K562 (cell line): ENCODE measurements at places on chromosomes 16 and 17. TPM values are rescaled to one million over a fixed set of nuclear protein-coding genes. Genes with fewer than 3 reads are reported as not detected.
A peak's percentile ranks its signal among the peaks of the same experiment; 100 is the strongest.

GRCh38 chr16:67718668-67719047, 458 bp downstream of the GFOD2 start:
- H3K27me3 ChIP-seq, result no peaks in the 10 kb centered on the region
- H3K36me3 ChIP-seq, result peaks cover 8% of the 10 kb centered on the region; the same call in 1 of the 3 replicates
- H3K4me3 ChIP-seq, result peak overlapping the region; percentile 94
- no peak for DNase-seq
- H3K4me1 ChIP-seq, result peaks cover 6% of the 10 kb centered on the region
- peak overlapping the region; percentile 93; the same call in 2 of the 3 replicates for H3K27ac ChIP-seq

GRCh38 chr17:29597361-29598172, 4.6 kb downstream of the ANKRD13B start:
- peaks cover 46% of the 10 kb centered on the region for H3K4me1 ChIP-seq
- no peak overlapping the region for H3K27ac ChIP-seq
- no peak overlapping the region for H3K4me3 ChIP-seq
- no peaks in the 10 kb centered on the region for H3K36me3 ChIP-seq

GRCh38 chr17:38857271-38857670, 3.8 kb upstream of the RPL23 start:
- H3K36me3 ChIP-seq, result peaks cover 10% of the 10 kb centered on the region
- DNase-seq, result no peak
- peaks cover 3% of the 10 kb centered on the region; the same call in 1 of the 3 replicates for H3K4me1 ChIP-seq
- H3K27ac ChIP-seq, result no peak overlapping the region

DNA sequence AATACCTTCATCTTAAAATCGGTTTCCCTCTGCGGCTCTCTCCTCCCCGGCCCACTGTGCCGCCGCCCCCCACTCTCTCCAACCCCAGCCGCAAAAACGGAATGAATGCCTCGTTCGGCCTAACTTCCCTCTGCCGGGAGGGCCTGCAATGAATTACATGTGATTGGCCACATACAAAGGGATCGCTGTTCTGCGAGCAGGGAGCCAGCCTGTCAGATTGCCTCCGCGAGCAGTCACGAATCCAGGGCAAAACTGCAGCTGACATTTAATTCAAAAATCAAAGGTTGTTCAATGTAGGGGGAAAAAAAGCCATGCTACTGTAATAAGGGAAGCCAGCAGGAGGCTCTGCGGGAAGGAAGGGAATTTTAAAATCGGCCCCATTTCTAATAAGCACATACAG, 84.9 kb downstream of the TBC1D16 start:
- H3K27ac ChIP-seq, result no peak overlapping the region
- H3K4me1 ChIP-seq, result peaks cover 45% of the 10 kb centered on the region
- no peak overlapping the region for H3K4me3 ChIP-seq
- no peak for DNase-seq
- H3K36me3 ChIP-seq, result no peaks in the 10 kb centered on the region
- H3K27me3 ChIP-seq, result peaks cover 93% of the 10 kb centered on the region

DNA sequence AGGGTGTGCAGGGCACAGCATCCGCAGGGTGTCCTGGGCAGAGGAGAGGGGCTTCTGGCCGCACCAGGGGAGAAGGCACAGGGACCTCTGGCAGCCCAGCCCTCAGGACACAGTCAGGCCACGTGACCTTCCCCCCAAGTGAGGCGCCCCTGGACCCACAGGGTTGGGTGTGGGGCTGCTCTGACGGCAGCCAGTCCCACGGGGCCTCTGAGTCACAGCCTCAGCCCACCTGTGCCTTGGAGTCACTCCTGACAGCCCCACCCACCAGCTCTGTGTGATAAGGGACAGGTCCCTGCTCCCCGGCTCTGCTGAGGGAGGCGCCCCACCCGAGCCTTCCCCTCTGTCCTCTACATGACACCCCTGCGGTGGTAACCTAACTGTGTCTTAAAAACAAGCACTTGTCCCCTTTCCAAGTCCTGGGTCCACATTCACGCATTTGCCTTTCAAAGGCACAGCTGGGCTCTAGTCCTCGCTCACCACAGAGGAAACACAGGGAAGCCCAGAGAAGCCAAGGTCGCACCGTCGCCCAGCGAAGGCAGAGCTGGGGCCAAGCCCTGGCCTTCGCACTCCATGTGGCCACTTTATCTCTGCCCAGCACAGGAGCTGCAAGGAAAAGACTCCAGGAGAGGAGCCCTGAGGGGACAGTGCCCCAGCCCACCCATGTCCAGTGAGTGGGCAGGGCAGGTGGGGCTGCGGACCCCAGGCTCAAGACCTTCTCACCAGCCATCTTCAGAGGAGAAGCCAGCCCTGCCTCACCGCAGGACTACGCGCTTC, 5.1 kb upstream of the NPTX1 start:
- peak; percentile 82 for DNase-seq
- no peak overlapping the region for H3K27ac ChIP-seq
- H3K4me3 ChIP-seq, result no peak overlapping the region
- H3K4me1 ChIP-seq, result peaks cover 45% of the 10 kb centered on the region
- peaks cover 82% of the 10 kb centered on the region for H3K27me3 ChIP-seq

The EMP2 gene
- 0.78 and 0.89 TPM in 2 replicates for polyA plus RNA-seq

The SALL1 gene
- polyA plus RNA-seq, result not detected in 2 replicates

DNA sequence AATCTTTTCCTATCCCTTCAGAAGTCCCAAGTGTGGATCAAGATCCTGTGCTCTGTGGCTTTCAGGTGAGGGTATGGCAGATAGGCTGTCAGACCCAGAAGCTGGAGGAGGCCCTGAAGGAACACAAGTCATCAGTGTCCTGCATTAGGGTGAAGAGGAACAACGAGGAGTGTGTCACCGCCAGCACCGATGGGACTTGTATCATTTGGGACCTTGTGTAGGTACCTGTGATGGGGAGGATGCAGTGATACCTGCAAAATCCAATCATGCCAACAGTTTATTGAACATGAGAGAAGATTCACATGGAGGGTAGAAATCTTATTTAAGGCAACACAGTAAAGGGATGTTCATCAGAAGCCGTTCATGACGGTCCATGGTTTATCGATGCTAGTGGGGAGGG, 10.0 kb upstream of the USP43 start:
- no peak overlapping the region for H3K4me3 ChIP-seq
- no peak overlapping the region for H3K27ac ChIP-seq
- no peaks in the 10 kb centered on the region for H3K36me3 ChIP-seq
- no peaks in the 10 kb centered on the region for H3K27me3 ChIP-seq
- no peak for DNase-seq

The TMC6 gene
- polyA plus RNA-seq, result 201 and 246 TPM in 2 replicates

The BEAN1 gene
- polyA plus RNA-seq, result not detected in 2 replicates

DNA sequence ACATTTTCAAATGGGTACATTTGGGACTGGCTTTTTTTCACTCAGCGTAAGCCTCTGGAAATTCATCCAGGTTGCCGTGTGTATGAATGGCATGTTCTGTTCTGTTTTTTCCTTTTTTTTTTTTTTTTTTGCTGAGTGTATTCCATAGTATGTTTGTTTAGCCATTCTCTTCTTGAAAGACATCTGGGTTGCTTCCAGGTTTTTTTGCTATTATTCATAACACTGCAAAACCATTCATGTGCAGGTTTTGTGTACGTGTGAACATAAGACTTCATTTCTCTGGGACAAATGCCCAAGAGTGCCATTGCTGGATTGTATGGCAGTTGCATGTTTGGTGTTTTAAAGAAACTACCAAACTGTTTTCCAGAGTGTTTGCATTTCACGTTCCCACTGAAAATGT, 335.9 kb upstream of the TNRC6C start:
- H3K4me1 ChIP-seq, result no peaks in the 10 kb centered on the region
- peaks cover 5% of the 10 kb centered on the region; the same call in 2 of the 3 replicates for H3K27me3 ChIP-seq
- H3K4me3 ChIP-seq, result no peak overlapping the region
- DNase-seq, result no peak
- no peak overlapping the region for H3K27ac ChIP-seq
- no peaks in the 10 kb centered on the region for H3K36me3 ChIP-seq

GRCh38 chr16:85289760-85290625, 177.7 kb upstream of the CIBAR2 start:
- no peaks in the 10 kb centered on the region; the same call in 2 of the 3 replicates for H3K36me3 ChIP-seq
- peaks cover 13% of the 10 kb centered on the region for H3K4me1 ChIP-seq
- no peak overlapping the region for H3K4me3 ChIP-seq
- no peak for DNase-seq

The CACNG5 gene
- not detected in 2 replicates for polyA plus RNA-seq

DNA sequence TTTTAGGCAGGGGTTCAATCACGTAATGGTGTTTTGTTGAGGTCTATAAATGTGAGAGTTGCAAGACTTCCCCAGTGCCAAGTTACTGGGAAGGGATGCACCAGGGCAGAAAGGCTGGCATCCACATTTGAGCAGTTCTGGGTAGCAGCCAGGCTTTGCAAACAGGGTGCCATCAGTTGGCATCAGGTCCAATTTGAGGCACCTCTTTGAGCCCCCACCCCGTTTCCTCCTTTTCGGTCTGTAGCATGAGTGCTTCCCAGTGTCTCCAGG, 142.6 kb upstream of the CACNG5 start:
- no peak overlapping the region for H3K27ac ChIP-seq
- no peak for DNase-seq
- no peak overlapping the region for H3K4me3 ChIP-seq
- H3K27me3 ChIP-seq, result no peaks in the 10 kb centered on the region
- H3K36me3 ChIP-seq, result peaks cover 54% of the 10 kb centered on the region

- H3K27ac ChIP-seq, result no peak overlapping the region
- no peak overlapping the region for H3K4me3 ChIP-seq
- no peaks in the 10 kb centered on the region for H3K36me3 ChIP-seq
- no peaks in the 10 kb centered on the region for H3K4me1 ChIP-seq
Measured at GRCh38 chr16:66289986-66290385, 76.5 kb upstream of the CDH5 start.

DNA sequence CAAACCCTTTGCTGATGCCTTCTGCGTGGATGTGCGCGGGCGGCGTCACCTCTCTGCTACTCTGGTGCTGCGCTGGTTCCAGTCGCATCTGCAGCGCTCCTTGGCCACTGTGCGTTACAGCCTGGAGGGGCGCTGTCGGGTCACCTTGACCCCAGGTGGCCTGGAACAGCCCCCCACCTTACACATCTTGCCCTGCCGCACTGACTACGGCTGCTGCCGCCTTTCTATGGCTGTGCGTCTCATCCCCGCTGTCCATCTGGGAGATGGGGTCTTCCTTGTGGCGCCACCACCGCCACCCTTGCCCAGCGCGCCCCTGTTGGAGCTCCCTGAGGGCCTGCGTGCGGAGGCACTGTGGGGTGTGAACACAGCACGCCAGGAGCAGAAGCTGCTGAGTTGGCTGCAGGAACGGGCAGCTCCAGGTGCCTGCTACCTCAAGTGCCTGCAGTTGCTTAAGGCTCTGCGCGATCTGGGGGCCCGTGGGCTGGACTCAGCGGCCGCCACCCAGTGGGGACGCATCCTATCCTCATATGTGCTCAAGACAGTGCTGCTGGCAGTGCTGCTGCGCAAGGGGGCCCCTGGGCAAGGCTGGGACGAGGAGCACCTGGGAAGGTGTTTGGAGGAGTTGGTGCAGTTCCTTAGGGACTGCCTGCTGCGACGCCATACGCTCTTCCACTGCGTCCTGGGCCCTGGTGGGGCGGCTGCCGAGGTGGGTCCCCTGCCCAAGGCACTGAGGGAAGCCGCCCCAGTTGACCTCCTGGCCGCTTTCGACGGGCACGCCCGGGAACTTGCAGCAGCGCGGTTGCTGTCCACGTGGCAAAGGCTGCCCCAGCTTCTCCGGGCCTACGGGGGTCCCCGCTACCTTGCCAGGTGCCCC, 1.6 kb downstream of the ITPRIPL2 start:
- no peak overlapping the region for H3K27ac ChIP-seq
- H3K4me1 ChIP-seq, result peaks cover 37% of the 10 kb centered on the region
- H3K36me3 ChIP-seq, result no peaks in the 10 kb centered on the region
- no peak overlapping the region for H3K4me3 ChIP-seq
- no peak for DNase-seq

- peaks cover 35% of the 10 kb centered on the region for H3K4me1 ChIP-seq
- no peak overlapping the region for H3K4me3 ChIP-seq
- no peaks in the 10 kb centered on the region for H3K27me3 ChIP-seq
- DNase-seq, result no peak
Measured at GRCh38 chr17:66509926-66510325, 207.5 kb downstream of the PRKCA start.

- no peaks in the 10 kb centered on the region for H3K27me3 ChIP-seq
- DNase-seq, result peak; percentile 87
- 0 out of 2 replicates have a peak, but pooled peaks cover 4% of the 10 kb centered on the region for H3K4me1 ChIP-seq
- no peaks in the 10 kb centered on the region for H3K36me3 ChIP-seq
- H3K4me3 ChIP-seq, result no peak overlapping the region
- peak overlapping the region; percentile 46; the same call in 2 of the 3 replicates for H3K27ac ChIP-seq
Measured at GRCh38 chr16:30844671-30845449, 49.0 kb downstream of the BCL7C start.

DNA sequence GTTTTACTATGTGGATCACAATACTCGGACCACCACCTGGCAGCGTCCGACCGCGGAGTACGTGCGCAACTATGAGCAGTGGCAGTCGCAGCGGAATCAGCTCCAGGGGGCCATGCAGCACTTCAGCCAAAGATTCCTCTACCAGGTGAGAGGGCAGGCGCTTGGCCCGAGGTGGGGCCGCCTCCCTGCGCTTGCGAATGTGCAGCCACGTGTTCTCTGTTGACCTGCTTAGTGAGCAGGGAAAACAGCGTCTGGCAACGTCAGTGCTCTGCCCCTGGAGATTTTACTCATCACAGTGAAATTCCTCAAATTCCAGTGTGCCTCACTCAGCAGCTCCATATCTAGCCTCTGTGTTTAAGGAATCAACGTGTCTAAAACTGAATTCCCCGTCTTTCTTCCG, 33.4 kb upstream of the CLEC18A start:
- no peaks in the 10 kb centered on the region for H3K4me1 ChIP-seq
- no peak overlapping the region for H3K4me3 ChIP-seq
- DNase-seq, result no peak
- no peak overlapping the region for H3K27ac ChIP-seq

- no peak for DNase-seq
- H3K4me1 ChIP-seq, result no peaks in the 10 kb centered on the region
- no peak overlapping the region for H3K27ac ChIP-seq
- H3K4me3 ChIP-seq, result no peak overlapping the region
- no peaks in the 10 kb centered on the region for H3K36me3 ChIP-seq
- H3K27me3 ChIP-seq, result no peaks in the 10 kb centered on the region
Measured at GRCh38 chr17:2057175-2057759, 2.4 kb downstream of the HIC1 start.

DNA sequence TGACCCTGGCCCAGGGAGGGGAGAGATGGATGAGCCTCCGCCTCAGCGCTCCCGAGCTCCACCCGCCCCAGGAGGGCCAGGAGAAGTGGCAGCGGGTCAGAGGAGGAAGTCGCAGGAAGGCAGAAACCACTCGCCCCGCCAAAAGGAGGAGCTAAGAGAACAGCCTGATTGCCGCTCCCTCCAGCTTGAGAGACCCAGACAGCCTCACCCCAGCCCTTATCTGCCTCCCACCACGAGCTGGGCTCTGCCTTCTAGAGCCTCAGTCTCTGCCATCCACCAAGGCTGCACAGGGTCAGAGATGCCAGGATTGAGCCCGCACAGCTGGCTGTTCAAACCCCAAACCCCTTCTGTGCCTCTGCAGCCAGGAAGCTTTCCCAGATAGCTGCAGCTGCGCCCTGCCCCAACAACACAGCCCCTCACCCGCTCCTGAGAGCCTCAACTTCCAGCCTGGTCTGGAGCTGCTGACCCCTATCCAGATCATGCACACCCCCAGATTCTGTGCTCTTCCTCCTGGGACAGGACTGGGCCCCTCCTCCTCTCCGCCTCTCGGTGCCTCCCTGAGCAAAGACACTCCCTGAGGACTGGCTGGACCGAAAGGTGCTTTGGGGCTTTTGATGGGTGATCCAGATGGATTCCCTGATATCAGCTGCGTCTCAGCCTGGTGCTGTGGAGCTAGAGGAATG, 1.0 kb upstream of the ATP2A3 start:
- no peaks in the 10 kb centered on the region for H3K27me3 ChIP-seq
- H3K36me3 ChIP-seq, result peaks cover 7% of the 10 kb centered on the region; the same call in 2 of the 3 replicates

- peaks cover 29% of the 10 kb centered on the region for H3K27me3 ChIP-seq
- no peak overlapping the region for H3K27ac ChIP-seq
- no peak overlapping the region for H3K4me3 ChIP-seq
- peaks cover 47% of the 10 kb centered on the region for H3K4me1 ChIP-seq
Measured at GRCh38 chr16:813204-813915, 12.8 kb upstream of the GNG13 start.
